ENCODE measurements at places on chromosomes 16 and 17.

DNA sequence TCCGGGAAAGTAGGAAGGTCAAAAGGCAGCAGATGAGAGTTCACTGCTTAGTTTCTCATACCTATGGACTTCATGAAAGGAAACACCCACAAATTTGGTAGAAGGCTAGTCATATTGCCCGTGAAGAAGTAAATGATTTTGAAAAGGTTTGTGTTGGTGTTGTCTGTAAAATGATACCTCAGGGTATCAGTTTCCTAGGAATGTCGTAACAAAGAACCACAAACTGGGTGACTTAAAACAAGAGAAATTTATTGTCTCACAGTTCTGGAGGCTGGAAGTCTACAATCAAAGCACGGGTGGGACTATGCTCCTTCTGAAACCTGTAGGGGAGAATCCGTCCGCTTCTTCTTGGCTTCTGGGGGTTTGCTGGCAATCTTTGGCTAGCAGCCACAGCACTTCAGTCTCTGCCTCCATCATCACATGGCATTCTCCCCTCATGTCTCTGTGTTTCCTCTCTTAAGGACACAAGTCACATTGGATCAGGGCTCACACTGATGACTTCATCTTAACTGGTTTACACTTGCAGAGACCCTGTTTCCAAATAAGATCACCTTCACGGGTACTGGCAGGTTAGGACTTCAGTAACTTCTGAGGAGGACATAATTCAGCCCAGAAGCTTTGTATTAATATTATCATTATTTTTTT is 2.0 kb upstream of the NAE1 start:
- DNase-seq: no peak

GRCh38 chr17:68398691-68399637 is 58.3 kb downstream of the WIPI1 start:
- DNase-seq: peak; percentile 58

GRCh38 chr16:72255786-72256185 is 83.8 kb upstream of the PMFBP1 start:
- no peak for DNase-seq

GRCh38 chr17:14058051-14058450 is 11.3 kb upstream of the COX10 start:
- DNase-seq: no peak

GRCh38 chr17:55299890-55300289 is 35.1 kb downstream of the HLF start:
- no peak for DNase-seq

GRCh38 chr17:29107084-29107483 is 64.1 kb downstream of the PIPOX start:
- no peak for DNase-seq

GRCh38 chr16:83666449-83666848 is 141.3 kb upstream of the HSBP1 start:
- no peak for DNase-seq

DNA sequence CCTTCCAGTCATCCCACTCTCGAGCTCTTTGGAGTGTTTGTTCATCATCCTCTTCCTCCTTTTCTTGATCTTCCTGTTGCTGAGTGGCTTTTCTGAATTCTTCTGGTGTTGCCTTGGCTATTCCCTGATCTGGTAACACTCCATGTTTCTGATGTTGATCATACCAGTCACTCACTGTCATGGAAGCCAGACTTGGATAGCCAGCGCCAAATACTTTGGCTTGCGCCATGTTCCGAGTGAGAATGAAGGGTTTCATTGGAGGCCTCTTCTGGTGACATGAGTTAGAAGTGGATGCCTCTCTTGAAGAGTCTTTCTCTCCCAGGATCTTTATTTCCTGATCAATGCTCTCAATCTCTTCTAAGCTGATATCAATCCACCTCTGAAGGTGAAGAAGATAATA is 31.2 kb downstream of the TEX14 start:
- DNase-seq: no peak

DNA sequence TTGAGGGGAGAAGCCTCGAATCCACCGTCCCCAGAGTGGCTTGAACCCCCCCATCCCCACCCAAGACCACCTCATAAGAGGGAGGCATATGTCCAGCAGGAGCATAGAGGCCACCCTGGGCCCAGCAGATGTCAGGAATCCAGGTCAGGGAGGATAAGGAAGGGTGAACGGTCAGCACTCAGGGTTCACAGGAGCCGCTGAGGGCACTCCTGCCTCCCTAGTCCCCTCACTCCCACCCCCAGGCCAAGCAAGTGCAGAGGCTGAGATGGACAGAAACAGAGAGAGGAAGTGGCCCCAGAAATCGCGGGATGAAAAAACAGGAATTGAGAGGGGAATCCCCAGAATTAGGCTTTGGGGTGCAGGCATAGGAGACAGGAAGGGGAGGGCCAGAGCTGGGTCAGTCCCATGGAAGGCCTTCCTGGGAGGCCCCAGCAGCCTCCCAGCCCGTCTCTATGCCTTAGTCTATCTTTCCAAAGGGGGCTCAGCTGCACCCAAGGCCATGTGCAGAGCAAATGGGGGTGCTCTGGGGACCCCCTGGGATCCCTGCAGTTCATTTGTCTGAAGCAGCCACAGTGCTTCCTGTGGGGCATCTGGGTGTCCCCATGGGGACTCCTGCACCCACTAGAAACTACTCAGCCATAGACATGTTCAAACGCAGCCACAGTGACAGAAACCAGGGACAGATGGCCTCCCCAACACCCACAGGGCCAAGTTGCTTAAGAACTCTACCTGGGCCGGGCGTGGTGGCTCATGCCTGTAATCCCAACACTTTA is 1.7 kb downstream of the CMTM3 start:
- DNase-seq: no peak

- no peak for DNase-seq
These were observed 7.8 kb upstream of the MYH8 start for GRCh38 chr17:10429421-10430045.

DNA sequence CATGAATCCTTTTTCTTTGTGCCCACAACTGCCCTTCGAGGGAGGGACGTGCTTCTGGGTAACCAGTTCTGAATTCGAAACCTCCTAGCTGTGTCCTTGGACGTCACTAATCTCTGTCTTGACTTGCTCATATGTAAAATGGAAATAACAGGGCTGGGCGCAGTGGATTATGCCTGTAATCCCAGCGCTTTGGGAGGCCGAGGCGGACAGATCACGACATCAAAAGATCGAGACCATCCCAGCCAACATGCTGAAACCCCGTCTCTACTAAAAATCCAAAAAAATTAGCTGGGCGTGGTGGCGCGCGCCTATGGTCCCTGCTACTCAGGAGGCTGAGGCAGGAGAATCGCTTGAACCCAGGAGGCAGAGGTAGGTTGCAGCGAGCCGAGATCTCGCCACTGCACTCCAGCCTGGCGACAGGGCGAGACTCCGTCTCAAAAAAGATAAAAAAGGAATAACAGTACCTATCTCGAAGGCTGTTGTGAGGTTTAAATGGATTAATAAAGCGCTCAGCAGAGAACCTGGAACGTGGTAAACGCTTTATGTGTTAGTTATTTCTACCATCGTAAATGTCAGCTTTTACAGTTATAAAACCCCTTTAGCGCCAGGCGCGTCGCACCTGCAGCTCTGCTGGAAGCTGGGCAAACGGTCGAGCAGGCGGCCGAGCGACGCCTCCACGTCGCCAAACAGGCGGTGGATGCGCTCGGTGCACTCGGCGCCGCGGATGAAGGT is 641 bp downstream of the COG8 start:
- peak; percentile 65 for DNase-seq

GRCh38 chr16:57126411-57126810 is 34.0 kb downstream of the CPNE2 start:
- no peak for DNase-seq

DNA sequence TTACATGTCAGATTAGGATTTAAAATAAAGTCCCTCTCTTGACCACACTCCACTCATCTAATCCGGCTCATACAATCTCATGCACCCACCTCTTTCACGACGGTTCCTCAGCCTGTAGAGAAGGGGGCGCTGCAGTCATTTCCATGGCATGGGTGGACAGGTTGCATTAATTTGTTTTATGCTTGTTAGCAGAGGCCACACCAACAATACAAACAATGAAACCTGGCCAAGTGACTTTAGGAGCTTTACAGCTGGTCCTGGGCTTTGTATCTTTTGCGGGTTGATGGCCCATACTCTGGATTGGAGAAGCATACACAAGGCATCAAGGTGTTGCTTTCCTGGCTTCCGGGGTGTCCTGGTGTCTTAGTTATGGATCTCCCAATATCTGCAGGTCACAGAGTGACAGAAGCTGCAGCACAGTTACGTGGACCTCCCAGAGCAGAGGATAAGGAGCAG is 9.7 kb upstream of the SNF8 start:
- peak; percentile 22 for DNase-seq

GRCh38 chr17:15942207-15942833 is 2.6 kb upstream of the ADORA2B start:
- DNase-seq: no peak

DNA sequence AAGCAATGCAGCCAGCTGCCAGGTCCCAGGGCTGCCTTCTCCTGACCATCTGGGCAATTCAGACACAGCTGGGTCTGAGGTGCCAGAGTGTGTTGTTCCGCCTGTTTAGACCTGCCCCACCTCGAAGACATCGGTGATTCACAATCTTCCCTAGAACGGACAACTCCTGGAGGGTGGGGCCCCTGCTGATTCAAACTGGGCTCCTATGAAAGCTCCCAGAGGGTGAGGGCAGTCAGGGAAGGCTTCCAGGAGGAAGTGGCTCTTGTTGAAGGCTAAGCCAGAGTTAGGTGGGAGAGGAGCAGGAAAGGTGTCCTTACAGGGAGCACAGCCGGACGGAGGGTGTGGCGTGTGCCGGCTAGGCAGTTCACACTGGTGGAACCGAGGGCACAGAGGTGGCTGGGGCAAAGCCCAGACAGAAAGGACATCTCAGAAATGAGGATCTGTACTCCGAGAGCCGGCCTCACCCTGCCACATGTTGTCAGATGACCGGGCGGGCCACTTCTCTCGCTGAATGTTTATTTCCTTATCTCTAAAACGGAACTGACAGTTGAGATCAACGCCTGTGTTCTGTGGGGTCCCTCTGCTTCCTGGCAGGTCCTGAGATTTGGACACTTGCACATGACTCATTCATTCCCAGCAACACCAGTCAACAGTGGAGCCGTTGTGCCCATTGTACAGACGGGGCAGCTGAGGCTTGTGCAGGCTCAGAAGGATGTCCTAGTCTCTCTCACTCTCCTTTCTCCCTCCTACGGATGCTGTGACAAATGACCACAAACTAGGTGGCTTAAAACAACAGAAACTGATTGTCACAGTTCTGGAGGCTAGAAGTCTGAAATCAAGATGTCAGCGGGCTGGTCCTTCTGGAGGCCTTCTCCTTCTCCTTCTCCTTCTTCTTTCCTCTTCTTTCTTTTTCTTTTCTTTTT is 26.9 kb upstream of the LITAF start:
- no peak for DNase-seq

- DNase-seq: no peak
These were observed 17.2 kb downstream of the ATP6V0A1 start for GRCh38 chr17:42475835-42476234.

DNA sequence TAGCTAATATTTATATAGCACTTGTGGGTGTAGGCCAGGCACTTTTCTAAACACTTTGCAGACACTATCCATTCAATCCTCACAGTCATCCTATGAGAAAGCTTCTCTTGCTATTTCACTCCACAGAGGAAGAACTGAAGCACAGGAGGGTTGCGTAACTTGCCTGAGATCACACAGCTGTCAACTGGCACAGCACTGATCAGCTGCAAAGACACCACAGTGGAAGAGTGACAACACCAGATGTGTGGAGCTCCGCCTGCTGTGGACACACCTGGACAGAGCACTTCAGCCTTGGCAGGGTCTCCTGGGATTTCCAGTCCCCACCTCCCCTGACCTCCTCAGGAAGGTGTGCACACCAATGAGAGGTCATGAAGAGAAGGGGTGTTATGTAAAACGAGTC is 13.3 kb upstream of the CNEP1R1 start:
- DNase-seq: no peak

DNA sequence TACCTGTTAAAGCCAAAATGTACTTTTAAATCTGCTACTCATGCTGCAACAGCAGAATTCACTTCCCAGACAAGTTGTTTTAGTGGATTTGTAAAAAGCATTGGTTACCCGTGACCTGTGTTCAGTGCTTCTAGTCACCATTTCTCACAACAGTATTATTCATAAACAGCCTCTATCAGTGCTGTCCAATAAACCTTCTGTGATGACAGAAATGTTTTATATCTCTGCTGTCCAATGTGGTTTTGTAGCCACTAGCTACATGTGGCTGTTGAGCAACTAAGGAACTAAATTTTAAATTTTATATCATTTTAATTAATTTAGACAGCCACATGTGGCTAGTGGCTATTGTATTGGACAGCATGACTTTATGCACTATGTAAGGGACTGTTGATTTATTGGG is 12.6 kb downstream of the MAP3K3 start:
- DNase-seq: no peak

GRCh38 chr17:45018514-45018847 is 33.0 kb downstream of the DCAKD start:
- no peak for DNase-seq

- DNase-seq: no peak
These were observed 59.9 kb upstream of the ATF7IP2 start for GRCh38 chr16:10325783-10326543.

GRCh38 chr17:39062846-39063680 is 88.4 kb downstream of the PLXDC1 start:
- DNase-seq: no peak

DNA sequence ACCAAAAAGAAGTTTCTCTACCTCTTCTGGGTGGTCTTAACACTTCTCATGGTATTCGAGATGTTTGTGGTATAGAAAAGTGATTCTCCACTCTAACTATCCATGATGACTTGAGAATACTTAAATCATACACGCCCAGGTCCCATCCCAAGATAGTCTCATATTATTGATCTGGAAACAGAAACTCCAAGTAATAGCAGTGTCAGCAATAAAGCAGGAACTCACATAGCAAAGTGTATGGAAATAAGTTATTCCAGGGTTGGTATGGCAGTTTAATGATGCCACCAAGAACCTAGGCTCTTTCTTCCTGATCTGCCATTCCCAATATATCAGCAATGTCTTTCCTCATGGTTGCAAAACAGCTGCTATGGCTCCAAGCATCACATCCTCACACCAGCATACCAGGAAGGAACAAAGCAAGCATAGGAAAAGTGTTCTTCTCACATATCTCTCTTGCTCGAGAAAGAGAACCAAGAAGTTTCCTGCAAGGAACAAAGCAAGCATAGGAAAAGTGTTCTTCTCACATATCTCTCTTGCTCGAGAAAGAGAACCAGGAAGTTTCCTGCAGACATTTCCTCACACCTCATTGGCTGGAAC is 23.6 kb upstream of the TOX3 start:
- no peak for DNase-seq

DNA sequence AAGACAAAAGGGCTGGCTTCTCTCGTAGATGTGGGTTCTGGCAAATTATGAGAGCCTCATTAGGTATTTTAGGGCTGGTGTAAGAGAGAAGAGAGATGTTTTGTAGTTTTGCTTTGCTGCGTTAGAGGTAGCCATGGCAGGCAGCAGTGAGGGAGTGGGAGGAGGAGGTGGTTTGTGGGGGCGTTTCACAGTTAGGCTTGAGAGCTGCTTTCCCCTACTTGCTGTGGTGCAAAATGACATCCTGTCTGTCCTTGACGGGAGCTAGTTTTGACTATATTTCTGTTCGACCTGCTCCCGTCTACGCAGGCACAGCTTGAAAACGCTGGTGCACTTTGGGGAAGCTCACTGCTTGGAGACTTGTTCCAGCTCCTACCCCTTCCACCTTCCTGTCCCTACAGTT is 75.5 kb downstream of the SLC5A11 start:
- DNase-seq: no peak

GRCh38 chr16:56675685-56676210 is 6.1 kb downstream of the MT1H start:
- peak; percentile 59 for DNase-seq

GRCh38 chr17:8847891-8848290 is 19.6 kb downstream of the PIK3R6 start:
- DNase-seq: no peak

- peak; percentile 24 for DNase-seq
These were observed 21.4 kb upstream of the SPNS2 start for GRCh38 chr17:4477255-4477791.

- DNase-seq: no peak
These were observed 1.5 kb downstream of the GGA2 start for GRCh38 chr16:23508589-23509440.
